ENCODE measurements at places on chromosomes 12 and 14.

- DNase-seq, result no peak
Measured at GRCh38 chr14:52835122-52835903, 43.9 kb upstream of the GNPNAT1 start.

DNA sequence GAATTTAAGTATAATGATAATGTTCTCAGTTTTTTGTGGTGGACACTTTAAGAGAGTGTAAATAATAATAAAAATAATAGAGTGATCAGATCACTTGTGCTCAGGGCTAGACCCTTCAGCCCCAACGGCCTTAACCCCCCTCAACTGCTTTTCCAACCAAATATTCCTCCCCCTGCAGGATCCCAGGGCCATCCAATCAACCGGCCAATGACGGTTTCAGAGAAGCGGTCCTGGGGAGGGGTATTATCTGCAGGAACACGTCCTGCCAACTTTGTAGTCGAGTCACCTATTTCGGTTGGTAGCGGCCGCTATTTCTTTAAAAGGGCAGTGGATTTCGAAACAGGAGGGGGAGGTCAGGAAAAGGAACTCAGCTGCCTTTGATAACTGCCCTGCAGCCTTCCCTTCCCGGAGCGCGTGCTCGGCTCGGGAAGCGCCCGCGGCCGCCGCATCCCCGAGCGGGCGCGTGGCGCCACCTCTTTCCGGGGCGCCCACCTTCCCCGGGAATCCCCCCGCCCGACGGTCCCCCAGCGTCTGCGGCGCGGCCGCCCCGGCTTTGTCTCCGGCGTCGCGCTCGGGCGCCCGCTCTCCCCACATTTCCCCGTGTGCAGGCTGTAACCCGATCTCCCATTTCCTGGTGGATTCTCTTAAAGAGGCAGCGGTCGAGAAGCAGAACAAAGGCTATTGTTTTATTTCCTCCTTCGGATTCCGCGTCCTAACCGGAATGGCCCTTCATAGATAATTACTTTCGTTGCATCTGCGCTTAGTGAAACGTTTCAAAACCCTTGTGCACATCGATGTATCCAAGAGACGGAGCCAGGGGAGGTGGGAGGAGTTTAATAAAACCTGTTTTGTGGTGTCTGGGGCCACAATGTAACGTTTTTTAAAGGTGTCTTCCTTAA is 711 bp upstream of the ETV6 start:
- DNase-seq, result no peak

DNA sequence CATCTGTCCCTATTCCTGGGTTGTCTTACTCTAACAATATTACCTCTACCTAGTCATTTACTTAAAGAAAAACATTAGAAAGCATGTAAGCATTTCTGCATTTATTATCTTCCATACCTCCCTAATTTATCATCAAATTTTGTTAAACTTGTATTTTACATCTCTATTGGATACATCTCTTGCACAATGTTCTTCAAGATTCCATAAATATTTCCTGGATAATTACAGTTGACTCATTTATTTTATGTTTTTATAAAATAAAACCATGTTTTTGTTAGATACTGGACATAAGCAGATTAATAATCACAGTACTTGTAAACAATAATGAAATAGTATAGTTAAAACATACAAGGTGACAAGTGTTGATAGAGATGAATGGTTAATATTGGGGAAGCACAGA is 209.0 kb downstream of the TMTC3 start:
- DNase-seq, result no peak

DNA sequence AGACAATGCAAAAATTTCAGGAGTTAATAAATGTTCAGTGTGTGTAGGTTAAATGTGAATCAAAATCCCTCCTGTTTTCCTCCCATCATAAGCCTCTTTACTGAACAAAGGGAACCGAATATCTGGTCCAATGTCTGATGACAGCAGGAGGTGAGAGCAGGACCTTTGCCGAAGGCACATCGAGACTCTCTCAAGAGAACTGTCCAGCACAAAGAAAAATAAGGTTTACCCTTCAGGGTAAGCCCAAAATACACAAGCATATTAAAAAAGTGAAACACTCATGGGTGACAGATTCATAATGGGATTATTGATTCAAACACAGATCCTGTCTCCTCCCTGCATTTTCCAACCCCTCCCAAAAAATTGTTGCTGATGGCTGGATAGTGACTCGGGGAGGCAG is 4.2 kb upstream of the VSX2 start:
- DNase-seq, result no peak

DNA sequence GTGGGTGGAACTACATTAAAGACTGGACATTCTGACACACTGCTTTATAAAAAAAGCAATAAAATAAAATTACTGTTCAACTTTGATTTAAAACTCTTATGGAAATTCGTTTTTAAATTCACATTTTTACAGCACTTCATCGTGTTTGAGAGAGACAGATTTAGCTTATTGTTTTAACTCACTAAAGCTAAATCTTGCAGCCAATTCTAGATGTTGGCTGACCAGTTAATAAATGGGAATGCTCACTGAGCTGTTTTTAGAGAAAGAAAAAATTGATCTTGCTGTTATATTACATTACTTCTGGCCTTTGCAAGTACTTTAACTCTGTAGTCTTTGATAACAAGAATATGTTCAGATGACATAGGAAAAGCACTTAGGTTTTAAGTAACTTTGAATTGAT is 157.1 kb downstream of the PLCZ1 start:
- DNase-seq, result no peak

DNA sequence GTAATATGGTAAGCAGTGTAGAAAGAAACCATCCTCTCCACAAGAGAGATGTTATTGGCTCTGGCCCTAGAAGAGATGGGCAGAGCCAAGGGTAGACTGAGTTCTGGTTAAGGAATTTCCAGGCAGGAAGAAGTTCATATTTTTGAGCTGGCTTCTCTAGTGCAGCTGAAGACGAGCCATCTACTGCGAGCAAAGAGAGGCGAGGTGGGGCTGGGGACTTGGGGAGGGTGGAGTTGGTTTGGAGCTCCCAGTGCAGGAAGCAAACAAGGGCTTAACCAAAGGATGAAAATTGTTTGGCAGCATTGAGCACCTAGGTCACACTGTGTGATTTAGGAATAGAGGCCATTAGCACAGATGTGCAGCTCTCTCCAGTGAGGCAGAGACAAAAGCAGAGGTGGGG is 239.6 kb downstream of the ZFP36L1 start:
- DNase-seq, result no peak

- DNase-seq, result no peak
Measured at GRCh38 chr12:16012117-16012516, 101.0 kb downstream of the DERA start.

DNA sequence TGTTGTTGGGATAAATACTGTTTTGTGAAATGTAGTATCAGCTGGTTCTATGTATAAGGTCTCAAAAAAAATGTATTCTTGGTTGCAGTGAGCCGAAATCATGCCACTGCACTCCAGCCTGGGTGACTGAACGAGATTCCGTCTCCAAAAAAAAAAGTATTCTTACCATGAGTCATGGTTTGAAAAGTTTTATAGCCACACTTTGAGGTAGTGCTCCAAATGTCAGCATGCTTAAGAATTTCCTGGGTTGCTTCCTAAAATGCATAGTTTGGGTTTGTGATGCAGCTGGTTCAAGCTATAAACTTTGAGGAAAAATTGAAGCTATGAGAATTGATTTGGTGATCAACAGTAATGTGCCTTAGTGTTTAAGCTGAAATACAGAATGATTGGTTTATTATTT is 48.0 kb downstream of the ETNK1 start:
- no peak for DNase-seq

All from stimulated activated CD4-positive, alpha-beta T cell treated with anti-CD3 and anti-CD28 coated beads, Interleukin-1b, Interleukin-23, amount 100 ng/mL, for 24 hours (primary cell).